ENCODE measurements at places on chromosomes 5 and 9.

DNA sequence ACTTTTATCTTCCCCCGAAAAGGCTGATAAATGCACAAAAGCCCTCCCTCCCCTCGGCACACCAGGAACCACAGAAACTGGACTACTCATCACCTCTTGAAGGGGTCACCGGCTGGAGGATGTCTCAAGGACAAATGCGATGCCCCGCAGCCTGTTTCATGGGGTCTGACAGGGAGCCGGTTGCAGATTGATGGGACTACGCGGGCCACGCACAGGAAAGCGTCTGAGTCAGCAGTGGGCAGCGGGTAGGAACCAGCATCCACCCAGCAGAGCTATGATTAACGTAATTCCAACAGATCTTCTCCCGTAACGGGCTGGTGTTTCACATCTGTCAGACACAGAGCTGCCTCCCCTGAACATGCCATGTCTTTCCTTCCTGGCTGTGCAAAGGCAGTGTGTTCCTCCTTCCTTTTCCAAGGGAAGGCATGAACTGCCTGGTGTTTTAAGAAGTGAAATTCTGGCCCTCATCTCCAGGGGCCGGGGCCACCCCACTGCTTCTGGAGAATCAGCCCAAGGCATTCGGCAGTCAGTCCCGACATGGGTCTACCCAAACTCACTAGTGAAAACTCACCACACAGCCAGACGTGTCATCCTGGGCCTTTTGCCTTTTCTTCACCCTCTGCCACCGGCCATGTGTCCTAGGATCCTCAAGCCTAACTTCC lies 144.4 kb upstream of the PHYKPL start:
- no peak for DNase-seq

DNA sequence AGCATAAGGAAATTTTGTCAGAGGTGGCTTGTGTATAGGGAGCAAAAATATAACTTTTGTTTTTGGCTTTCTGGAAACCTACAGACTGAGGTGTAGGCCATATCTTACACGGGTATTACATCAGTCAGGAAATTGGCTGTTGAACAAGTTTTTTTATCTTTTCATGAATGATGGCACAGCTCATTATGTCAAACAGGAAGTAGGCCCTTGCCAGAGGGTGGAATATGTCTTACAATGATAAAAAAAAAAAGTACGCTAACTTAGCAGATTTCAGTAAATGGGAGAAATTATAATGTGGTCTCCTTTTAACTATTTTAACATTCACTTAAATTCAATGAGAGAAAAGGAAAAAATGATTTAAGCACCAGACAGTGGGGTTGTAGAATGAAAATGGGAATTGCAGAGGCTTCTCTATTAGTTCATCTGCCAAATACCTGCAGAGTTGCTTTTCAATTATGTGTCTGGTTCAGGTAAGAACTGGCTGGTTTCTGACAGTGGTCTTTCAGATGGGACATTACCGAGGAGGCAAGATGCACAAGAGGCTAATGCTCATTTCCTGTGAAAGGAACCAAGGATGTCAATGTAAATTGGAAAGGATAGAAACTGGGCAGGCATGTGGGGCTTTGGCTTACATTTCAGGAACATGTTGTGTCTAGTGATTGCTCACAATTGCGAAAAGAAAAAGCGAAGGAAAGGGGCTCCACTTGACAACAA lies 169.9 kb downstream of the NNT start:
- no peak for DNase-seq

DNA sequence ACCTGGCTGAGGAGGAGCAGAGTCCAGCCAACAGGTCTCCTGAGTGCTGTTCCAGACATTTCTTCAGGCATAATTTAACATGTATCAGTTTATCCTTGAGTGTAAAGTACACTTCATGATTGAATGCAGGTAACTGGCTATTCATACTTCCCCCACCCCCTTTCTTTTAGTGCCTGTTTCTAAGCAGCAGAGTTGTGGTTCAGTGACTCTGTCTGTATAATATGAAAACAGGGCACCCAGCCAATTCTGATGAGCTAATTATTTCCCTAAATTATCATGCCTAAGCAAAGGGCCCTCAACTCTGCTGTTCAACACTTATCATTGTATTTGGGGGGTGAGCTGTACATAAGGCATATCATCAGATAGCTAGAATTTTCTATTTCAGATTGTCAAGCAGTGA lies 51.9 kb upstream of the ZSWIM6 start:
- no peak for DNase-seq

- no peak for DNase-seq
These were observed 312.9 kb upstream of the RGMB start for GRCh38 chr5:98460536-98460935.

GRCh38 chr5:54146916-54147315 lies 163.5 kb downstream of the ARL15 start:
- DNase-seq, result no peak

GRCh38 chr9:13557746-13558145 lies 278.3 kb upstream of the MPDZ start:
- no peak for DNase-seq

DNA sequence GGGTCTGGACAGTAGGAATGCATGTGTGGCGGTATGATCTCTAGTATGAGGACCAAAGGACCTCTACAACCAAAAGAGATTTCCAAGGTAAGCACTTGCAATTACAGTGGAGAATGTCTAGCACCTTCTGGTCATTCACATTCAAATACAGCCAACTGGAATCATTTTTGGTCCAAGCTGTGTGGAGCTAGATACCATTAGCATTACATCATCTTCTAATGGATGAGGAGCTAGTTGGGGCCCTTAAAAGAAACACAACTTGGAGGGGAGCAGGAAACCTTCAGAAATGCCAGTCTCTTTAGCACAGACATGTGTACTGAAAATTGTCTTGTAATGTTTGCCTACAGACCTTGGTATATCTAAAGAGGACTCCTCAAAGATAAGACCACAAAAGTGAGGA lies 244.7 kb downstream of the BNC2 start:
- no peak for DNase-seq

- DNase-seq, result no peak
These were observed 105.6 kb downstream of the PPP2R2B start for GRCh38 chr5:146772881-146773466.

- DNase-seq, result no peak
These were observed 21.9 kb upstream of the VDAC1 start for GRCh38 chr5:134026521-134027287.

DNA sequence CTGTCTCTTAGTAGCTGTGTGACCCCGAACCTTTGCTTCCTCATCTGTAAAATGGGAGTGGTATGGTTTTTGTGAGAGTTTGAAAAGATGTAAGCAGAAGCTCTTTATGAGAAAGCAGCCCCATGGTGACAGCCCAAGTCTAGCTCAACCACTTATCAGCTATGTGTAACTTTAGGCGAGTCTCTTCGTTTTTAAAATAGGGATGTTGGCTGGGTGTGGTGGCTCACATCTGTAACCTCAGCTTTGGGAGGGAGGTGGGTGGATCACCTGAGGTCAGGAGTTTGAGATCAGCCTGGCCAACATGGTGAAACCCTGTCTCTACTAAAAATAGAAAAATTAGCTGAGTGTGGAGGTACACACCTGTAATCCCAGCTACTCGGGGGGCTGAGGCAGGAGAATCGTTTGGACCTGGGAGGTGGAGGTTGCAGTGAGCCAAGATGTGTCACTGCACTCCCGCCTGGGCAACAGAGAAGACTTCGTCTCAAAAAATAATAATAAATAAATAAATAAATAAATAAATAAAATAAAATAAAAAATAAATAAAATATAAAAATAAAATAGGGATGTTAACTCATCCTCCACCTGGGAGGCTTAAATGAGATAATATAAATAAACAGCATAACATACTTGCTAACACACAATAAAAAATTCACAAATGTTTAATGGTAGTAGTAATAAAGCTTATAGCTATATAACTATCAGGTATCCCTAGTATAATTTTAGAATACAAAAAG lies 71.7 kb downstream of the APBA1 start:
- no peak for DNase-seq

- DNase-seq, result no peak
These were observed 262.6 kb downstream of the COX7C start for GRCh38 chr5:86880344-86880743.

DNA sequence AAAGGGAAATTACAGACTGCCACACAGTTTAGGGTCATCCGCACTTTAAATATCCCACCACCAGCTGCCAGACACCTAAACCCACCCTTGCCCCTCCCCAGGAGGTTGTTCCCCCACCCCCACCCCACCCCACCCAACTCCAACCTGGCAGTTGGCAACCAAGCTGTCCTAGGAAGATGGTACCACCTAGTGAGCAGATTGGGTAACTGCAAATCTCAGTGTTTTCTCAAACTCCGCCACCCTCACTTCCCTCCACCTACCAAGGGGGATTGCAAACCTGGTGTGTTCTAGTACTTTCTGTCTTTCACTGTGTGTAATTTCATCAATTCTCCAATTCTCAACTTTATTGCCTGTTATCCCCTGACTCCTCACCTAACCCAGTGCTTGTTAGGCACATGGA lies 323.8 kb upstream of the IRX2 start:
- DNase-seq, result no peak

DNA sequence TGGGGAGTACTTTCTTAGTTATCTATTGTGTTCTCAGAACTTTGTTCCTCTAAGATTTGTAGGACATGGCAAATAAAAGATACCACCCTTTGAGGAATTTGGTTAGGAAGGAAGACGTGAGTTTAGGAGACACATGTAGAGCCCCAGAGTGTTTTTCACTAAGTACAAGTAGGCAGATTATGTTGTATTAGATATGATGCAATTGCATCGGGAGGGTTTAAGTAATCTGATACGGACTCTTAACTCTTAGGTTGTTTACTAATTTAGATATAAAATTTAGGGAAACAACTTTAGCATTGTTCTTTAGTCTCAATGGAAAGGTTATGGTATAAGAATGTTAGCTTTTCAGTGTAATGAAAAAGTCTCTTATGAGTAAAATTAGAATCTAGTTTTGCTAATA lies 84.4 kb downstream of the TRIO start:
- DNase-seq, result no peak

DNA sequence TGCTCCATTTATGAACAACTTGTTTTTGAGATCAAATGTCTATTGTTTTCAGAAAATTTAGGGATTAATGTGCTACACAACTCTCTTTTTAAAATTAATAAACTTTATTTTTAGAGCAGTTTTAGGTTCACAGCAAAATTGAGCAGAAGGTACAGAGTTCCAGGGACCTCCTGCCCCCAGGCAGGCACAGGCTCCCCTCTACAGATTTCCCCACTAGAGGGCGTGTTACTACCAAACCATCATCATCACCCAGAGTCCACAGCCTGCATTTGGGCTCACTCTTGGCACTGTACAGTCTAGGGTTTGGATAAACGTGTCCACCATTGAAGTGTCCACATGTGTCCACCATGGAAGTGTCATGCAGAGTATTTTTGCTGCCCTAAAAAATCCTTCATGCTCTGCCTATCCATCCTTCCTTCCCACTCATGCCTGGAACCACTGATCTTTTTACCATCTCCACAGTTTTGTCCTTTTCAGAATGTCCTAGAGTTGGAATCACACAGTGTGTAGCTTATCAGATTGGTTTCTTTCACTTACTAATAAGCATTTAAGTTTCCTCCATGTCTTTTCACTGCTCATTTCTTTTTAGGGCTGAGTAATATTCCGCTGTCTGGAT lies 61.7 kb downstream of the MRPL36 start:
- DNase-seq, result no peak

DNA sequence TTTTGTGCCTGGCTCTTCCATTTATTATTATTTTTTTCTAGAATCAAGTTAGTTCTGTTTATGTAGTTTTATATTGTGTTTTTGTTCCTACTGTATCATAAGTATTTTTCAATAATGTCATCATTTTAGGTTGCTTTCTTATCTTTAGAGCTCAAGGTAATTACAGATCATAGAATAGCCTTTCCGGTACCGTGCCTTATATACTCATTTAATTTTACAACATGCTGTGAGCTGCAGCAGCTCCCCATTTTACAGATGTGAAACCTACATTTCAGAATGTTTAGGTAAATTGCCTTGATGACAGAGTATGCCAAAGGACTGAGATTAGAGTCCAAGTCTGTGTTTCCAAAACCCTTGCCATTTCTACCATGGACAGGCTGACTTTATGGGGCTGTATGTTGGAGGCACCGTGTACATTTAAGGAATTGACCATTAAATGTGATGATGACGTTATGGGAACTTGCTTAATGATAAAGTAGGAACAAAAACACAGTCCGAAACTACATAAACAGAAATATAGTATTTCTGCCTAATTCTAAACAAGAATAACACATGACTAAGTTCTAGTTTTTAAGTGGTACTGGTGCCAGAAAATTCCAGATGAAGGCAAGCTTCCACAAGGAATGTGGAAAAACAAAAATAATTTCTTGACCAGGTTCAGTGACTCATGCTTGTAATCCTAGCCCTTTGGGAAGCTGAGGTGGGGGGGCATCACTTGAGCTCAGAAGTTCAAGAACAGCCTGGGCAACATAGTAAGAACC lies 97.7 kb downstream of the IQGAP2 start:
- no peak for DNase-seq

GRCh38 chr5:1471997-1472963 lies 27.0 kb upstream of the SLC6A3 start:
- DNase-seq, result no peak

- peak; percentile 16 for DNase-seq
These were observed 82.2 kb downstream of the SLC28A3 start for GRCh38 chr9:84258371-84258770.

DNA sequence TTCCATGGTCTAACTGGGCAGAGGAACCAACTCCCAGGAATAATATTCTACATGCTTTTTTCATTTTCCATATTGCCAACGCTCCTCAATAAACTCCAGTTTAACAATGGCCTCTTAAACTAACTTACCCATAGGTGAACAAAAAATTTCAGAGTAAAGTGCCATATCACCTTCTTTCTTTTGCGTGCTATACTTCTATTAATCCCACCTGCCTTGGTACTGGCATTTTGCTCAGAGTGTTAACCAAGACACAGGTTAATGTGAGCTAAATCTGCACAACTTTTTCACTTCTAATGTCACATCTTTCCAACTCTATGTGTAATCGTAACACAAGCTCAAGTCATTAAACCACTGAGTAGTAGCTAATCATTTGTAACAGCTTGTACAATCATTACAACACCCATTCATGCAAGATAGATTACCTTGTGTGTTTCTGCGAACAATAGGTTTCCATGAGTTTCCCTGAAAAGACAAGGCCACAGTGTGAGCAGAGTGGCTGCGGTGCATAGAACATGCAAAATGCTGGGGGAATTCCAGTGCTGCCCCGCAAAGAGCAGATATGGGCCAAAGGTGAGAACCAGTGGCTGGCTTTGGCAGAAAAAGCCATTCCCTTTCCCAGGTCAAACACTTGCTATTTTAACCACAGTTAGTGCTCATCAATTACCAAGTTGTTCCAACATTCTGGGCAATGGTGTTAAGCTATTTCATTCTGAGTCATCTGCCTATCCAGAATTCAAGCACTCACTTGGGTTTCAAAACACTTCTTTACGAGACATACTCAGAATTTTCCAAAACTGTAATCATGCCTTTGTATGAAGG lies 42.8 kb downstream of the TIMD4 start:
- no peak for DNase-seq

DNA sequence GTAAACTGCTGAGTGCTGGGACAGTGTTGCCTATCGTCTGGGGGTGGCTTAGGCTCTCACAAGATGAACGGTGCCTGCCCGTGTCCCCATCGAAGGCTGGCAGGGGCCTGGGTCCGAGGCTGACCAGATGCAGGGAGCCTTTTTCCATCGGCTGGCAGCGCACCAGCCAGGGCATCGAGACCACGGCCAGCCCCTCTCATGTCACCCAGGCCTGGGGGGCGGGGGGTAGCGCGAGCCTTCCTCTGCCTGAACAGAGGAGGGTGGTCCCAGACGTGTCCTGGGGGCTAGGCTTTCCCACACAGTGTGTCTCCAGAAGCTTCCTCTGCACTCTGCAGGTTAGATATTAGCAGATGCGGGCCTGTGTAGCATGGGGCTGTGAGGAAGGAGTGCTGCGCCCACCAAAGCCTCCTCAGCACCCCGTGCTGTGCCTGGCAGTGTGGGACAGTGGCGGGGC lies 17.3 kb downstream of the FGD3 start:
- no peak for DNase-seq

GRCh38 chr9:123955637-123956036 lies 25.7 kb upstream of the DENND1A start:
- DNase-seq, result no peak
